ENCODE measurements at places on chromosomes 6 and 20. TPM values are rescaled to one million over a fixed set of nuclear protein-coding genes. Genes with fewer than 3 reads are reported as not detected.

The NKX2-2 gene
- not detected for total RNA-seq

The RAET1L gene
- total RNA-seq = not detected

The GABRR1 gene
- total RNA-seq = 0.25 TPM

The SLC24A3 gene
- total RNA-seq = 3.3 TPM

The GJA1 gene
- 9.6 TPM for total RNA-seq

The FILIP1 gene
- total RNA-seq = 113 TPM

The ZBP1 gene
- not detected for total RNA-seq

- no peaks in the 10 kb centered on the region for H3K4me1 ChIP-seq
- H3K27me3 ChIP-seq = no peaks in the 10 kb centered on the region
- H3K27ac ChIP-seq = no peak overlapping the region
- no peak for DNase-seq
- no peak overlapping the region for H3K4me3 ChIP-seq
These were observed 57.2 kb upstream of the PCSK2 start for GRCh38 chr20:17169585-17170136.

- no peaks in the 10 kb centered on the region for H3K36me3 ChIP-seq
- no peaks in the 10 kb centered on the region for H3K27me3 ChIP-seq
- H3K4me1 ChIP-seq = no peaks in the 10 kb centered on the region
- DNase-seq = no peak
These were observed 80.6 kb upstream of the PAK5 start for GRCh38 chr20:9919271-9920014.

DNA sequence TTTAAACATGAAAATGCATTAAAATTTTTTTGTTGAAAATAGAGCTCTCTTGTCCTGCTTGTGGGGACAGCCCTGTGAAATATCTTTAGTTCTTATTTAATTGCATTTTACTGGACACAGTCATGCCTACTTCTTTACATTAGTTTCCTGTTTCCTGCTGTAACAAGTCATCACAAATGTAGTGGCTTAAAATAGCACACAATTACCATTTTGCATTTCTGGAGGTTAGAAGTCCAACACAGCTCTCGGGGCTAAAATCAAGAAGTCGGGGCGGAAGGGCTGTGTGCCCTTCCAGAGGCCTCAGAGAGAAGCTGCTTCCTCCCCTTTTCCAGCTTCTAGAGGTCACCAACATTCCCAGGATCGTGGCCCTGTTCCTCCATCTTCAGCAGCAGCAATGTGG lies 29.4 kb downstream of the PNLDC1 start:
- no peak overlapping the region for H3K4me3 ChIP-seq
- DNase-seq = no peak
- H3K4me1 ChIP-seq = peaks cover 10% of the 10 kb centered on the region
- H3K36me3 ChIP-seq = no peaks in the 10 kb centered on the region
- H3K27me3 ChIP-seq = no peaks in the 10 kb centered on the region

GRCh38 chr6:70956451-70957283 lies at the start of gene B3GAT2:
Gene B3GAT2 (minus strand): TSS chr6:70957060. CDS start chr6:70956429, 631 bp downstream.
- peaks cover 21% of the 10 kb centered on the region for H3K4me1 ChIP-seq
- H3K4me3 ChIP-seq = peak within 1 kb of the TSS; percentile 57
- H3K27me3 ChIP-seq = peaks cover 38% of the 10 kb centered on the region
- H3K36me3 ChIP-seq = no peaks in the 10 kb centered on the region

GRCh38 chr6:2502096-2502997 lies 248.4 kb downstream of the MYLK4 start:
- no peak overlapping the region for H3K27ac ChIP-seq
- no peaks in the 10 kb centered on the region for H3K27me3 ChIP-seq
- no peaks in the 10 kb centered on the region for H3K4me1 ChIP-seq
- no peak for DNase-seq
- H3K4me3 ChIP-seq = no peak overlapping the region

DNA sequence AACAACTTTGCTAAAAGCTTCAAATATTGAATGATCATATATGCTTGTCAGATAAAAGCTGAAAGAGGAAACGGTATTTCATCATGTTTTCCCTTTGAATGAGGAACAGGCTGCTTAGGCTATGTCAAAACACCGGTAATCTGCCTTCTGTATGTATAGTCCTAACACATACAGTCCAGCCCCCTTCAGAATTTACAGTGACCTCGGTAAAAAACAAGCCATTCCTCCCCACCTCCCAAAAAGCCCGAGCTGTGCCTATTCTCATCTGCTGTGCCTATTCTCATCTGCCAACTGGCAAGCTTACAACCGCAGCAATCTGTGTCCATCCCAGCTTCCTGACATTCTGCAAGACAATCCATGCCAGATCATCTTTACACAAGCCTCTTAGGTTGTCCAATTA lies 26.8 kb upstream of the UBE2J1 start:
- H3K4me1 ChIP-seq = peaks cover 31% of the 10 kb centered on the region
- no peak for DNase-seq
- H3K27me3 ChIP-seq = no peaks in the 10 kb centered on the region
- H3K4me3 ChIP-seq = no peak overlapping the region
- H3K27ac ChIP-seq = peak overlapping the region; percentile 36
- no peaks in the 10 kb centered on the region for H3K36me3 ChIP-seq

- no peak overlapping the region for H3K4me3 ChIP-seq
- H3K36me3 ChIP-seq = no peaks in the 10 kb centered on the region
- H3K4me1 ChIP-seq = no peaks in the 10 kb centered on the region
- no peak for DNase-seq
- H3K27me3 ChIP-seq = no peaks in the 10 kb centered on the region
These were observed 153.1 kb upstream of the SIM1 start for GRCh38 chr6:100617633-100618350.

- DNase-seq = no peak
- H3K4me3 ChIP-seq = no peak overlapping the region
- no peaks in the 10 kb centered on the region for H3K36me3 ChIP-seq
These were observed 90.5 kb downstream of the BANF2 start for GRCh38 chr20:17790296-17790695.

GRCh38 chr20:48826883-48827771 lies 672 bp downstream of the PREX1 start:
- peak overlapping the region; percentile 83 for H3K27ac ChIP-seq
- peak overlapping the region; percentile 59 for H3K4me3 ChIP-seq
- peaks cover 30% of the 10 kb centered on the region for H3K4me1 ChIP-seq
- DNase-seq = no peak

- no peaks in the 10 kb centered on the region for H3K4me1 ChIP-seq
- DNase-seq = no peak
- no peak overlapping the region for H3K4me3 ChIP-seq
- no peak overlapping the region for H3K27ac ChIP-seq
- no peaks in the 10 kb centered on the region for H3K27me3 ChIP-seq
These were observed 97.6 kb upstream of the STMND1 start for GRCh38 chr6:17004269-17004668.

Data from gastrocnemius medialis (tissue), 4 donors.